ENCODE measurements at places on chromosomes 1 and 21. TPM values are rescaled to one million over a fixed set of nuclear protein-coding genes. Genes with fewer than 3 reads are reported as not detected.

GRCh38 chr1:243639027-243639658 lies 210.9 kb downstream of the AKT3 start:
- no peak for DNase-seq

Gene BRINP2
- total RNA-seq: 0.14 TPM

- DNase-seq: no peak
Measured at GRCh38 chr21:29155118-29155932, 24.9 kb downstream of the MAP3K7CL start.

- DNase-seq: no peak
Measured at GRCh38 chr21:40752125-40752524, 94.8 kb downstream of the DSCAM start.

DNA sequence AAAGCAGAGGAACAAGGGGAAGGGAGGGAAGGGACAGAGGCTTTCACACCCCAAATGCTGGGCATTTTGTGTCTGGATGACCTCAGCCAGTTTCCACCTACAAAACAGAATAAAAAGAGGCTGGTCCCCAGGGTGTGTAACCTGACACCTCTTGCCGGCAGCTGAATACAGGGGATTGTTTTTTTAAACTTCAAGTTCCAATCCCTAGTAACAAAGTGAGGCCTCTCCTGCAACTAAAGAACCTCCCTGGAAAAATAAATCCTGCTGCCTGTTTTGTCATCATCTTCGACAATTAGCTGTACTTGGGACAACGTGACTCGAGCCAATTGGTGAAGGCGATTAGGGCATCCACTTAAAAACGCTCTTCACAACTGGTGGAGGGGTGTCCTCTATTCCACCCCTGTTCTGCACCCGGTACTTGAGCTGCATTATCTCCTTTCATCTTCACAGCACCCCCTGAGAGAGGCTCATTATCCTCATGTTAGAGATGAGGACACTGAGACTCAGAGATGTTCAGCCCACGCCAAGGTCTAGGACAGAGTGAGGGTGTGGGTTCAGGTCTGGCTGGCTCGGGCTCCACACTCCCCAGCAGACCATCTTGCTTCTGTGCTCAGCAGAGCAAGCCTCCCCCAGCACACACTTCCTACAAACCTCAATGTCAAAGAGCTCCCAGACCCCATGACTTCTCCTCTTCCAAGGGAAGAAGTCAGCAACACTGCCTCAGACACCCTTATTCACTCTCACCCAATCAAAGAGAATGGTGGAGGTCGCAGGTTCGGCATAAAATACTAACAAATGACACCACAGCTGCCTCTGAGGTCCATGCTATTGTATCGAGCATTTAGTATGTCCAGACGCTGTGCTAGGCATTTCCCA lies 15.2 kb downstream of the ITPKB start:
- DNase-seq: no peak

GRCh38 chr1:27527223-27527889 lies 37.4 kb upstream of the WASF2 start:
- DNase-seq: no peak

GRCh38 chr1:45499415-45499769 lies 481 bp downstream of the CCDC163 start:
- no peak for DNase-seq

Gene NTMT2
- not detected for total RNA-seq

DNA sequence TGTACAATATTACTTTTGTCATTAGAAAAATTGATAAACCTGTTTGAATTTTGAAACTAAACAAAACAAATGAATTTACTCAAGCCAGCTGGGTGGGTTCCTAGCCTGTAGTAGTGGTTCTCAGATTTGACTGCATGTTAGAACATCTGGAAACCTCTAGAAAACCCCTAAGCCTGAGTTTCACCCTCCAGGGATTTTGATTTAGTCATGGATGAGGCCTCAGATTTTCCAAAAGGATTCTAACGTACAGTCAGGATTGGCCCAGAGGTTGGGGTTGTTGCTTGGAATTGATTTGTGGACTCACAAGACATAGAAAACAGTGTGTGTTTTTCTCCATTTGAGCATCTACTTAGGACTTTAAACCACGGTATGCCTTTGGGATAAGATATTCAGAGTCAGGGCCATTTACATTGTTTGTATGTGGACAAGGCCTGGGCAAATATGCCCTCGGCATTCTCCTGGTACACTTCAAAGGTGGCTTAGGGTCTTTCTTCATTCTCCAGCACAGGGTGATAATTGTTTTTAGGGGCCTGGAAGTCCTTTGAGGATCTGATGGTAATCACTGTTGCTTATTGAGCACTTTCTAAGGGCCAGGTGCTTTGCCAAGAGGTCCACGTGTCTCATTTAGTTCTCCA lies 42.6 kb downstream of the ATP5PO start:
- no peak for DNase-seq

GRCh38 chr1:1132042-1132950 lies 16.4 kb upstream of the C1orf159 start:
- DNase-seq: no peak

- DNase-seq: no peak
Measured at GRCh38 chr1:16418823-16419425, 18.3 kb downstream of the SPATA21 start.

GRCh38 chr21:40696246-40696645 lies 150.7 kb downstream of the DSCAM start:
- no peak for DNase-seq

DNA sequence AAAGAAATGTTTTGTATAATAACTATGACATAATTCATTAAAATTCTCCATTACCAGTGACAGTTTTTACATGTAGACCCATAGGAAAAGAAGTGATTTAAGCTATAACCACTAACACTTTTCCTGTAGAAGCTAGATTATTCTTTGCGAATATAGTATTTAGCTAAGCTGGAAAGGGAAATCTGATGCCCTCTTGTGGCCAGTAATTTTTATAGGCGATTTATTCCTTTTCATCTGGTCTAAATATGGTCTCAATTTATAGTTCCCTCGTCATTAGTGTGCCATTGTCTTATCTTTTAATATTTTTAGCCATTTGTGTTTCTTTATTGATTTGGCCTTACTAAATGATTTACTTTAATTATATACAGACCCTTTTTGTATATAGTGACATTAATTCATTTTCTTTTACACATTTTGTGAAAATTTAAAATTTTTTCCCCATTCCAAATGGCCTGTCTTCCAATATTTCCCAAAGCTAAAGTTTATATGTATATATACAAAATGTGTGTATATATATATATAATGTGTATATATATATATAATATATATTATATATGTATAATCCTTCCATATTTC lies 26.7 kb downstream of the BTG3 start:
- DNase-seq: peak; percentile 13

Gene SYF2
- 48.4 TPM for total RNA-seq

Gene IFI44
- 1.3 TPM for total RNA-seq

Gene GABPB2
- 5.4 TPM for total RNA-seq

Gene LAMB3
- total RNA-seq: 72.0 TPM

Gene KRTAP7-1
- not detected for total RNA-seq

DNA sequence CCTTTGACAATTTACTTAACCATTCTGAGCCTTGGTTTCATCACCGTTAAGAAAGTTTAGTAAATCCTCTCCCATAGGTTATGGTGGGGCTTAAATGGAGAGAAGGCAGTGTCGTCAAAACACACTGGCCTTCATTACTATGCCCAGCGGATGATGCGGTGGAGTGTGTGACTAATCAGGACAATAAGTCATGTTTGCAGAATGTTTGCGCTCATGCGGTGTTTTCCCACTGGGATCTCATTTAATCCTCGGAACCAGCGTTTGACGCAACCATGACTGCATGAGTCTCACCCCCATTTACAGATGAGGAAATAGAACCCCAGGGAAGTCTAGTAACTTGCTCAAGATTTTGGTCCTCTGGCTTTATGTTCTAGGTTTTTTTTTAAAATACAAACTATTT lies 17.5 kb downstream of the SLC26A9 start:
- DNase-seq: no peak

DNA sequence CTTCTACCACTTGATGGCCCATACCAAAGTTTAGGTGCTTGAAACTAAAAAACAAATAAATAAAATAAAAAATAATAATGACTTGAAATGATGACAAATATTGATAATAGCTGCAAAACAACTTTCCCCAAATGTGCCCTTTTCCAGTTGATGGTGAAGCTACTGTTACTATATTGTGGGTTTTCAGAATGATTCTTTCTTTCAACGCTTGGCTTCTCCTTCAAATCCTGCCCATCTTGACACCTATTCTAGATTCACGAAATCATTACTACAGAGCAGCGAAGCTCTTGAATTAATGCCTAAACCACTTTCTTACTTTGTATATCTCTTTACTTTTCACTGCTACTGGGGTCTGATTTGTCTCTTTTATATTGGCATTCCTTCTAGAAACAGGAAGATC lies 9.2 kb upstream of the C1orf141 start:
- DNase-seq: no peak

GRCh38 chr1:41803656-41804055 lies 115.1 kb downstream of the HIVEP3 start:
- no peak for DNase-seq

DNA sequence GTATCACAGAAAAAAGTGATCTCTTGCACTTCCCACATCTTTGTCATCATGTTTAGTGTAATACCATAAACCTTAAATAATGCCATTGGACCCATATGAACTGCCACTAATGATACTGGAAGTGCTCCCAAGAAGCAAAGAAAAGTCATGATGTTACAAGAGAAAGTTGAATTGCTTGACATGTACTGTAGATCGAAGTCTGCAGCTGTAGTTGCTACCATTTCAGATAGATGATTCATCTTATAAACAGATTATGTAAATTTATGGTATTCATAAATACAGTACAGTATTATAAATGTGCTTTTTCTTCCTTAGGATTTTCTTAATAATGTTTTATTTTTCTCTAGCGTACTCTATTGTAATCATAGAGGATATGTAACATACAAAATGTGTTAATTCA lies 30.1 kb upstream of the LAMC2 start:
- DNase-seq: no peak

Gene CAPN8
- total RNA-seq: not detected

DNA sequence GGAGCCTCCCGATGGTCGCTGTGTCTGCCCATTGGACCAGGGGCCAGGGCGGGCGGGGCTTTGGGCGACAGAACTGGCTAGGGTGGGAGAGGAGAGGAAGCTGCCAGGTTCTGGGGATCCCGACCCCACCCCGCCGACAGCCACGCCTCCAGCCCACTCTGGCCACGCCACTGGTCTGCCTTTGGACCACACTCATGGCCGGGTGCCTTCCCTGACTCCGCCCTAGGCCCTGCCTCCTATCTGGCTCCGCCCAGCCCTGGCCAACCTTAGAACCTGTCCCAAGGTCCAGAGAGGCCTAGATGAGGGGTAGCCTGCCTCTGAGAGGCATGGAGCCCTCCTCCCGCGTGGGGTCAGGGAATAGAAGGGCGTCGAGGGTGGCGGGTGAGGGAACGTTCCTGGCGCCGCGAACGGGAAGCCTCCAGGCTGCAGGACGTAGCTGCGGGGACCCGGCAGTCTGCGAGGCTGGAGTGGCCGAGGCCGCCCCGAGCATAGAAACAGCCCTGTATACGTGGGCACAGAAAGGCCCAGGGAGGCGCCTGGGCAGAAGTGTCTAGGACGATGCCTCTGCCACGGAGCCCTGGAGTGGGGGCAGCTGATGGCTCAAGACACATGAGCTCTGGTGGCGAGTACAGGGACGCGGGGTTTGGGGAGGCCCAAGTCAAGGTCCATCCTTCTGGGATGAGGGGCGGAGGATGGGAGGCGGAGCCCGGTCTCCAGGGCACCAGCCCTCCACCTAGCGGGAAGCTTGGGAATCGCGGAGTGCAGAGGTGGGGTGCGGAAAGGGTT lies 11.5 kb upstream of the COL16A1 start:
- no peak for DNase-seq

DNA sequence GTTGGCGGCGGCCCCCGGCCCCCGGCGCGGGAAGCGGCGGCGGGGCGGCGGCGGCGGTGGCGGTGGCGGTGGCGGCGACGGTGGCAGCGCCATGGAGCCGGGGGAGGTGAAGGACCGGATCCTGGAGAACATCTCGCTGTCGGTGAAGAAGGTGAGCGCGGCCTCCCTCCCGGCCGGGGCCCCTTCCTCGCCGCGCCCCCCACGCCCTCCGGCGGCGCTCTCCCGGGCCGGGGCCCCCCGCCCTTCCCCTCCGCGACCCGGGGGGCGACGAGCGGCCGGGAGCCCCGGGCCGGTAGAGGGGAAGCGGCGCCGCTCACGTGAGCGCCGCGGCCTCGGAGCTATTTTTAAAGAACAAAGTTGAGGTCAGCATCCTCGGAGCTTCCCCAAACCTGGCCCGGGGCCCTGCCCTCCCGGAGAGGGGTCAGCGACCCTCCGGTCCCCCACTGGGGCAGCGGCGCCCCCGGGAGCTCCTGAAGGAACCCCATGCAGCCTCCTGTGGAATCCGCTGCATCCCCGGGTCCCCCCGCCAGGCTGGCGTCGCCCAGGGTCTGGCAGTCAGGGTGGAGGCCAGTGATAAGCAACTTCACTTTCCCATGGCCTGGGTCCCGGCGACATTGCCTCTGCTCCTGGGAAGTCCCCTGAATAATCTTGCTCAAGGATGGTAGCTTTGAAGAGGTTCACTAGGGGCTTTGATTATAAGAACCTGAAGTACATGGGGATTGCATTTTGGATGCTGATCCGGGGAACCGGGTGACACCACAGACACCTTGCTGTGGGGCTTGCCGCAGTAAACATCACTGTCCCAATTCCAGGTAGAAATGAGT lies 560 bp downstream of the PLEKHM2 start:
- DNase-seq: no peak

Data from epithelial cell of proximal tubule (primary cell).